ENCODE measurements at places on chromosomes 11 and 22.

- DNase-seq = no peak
Observed at GRCh38 chr22:19405133-19405532, 26.4 kb downstream of the HIRA start.

DNA sequence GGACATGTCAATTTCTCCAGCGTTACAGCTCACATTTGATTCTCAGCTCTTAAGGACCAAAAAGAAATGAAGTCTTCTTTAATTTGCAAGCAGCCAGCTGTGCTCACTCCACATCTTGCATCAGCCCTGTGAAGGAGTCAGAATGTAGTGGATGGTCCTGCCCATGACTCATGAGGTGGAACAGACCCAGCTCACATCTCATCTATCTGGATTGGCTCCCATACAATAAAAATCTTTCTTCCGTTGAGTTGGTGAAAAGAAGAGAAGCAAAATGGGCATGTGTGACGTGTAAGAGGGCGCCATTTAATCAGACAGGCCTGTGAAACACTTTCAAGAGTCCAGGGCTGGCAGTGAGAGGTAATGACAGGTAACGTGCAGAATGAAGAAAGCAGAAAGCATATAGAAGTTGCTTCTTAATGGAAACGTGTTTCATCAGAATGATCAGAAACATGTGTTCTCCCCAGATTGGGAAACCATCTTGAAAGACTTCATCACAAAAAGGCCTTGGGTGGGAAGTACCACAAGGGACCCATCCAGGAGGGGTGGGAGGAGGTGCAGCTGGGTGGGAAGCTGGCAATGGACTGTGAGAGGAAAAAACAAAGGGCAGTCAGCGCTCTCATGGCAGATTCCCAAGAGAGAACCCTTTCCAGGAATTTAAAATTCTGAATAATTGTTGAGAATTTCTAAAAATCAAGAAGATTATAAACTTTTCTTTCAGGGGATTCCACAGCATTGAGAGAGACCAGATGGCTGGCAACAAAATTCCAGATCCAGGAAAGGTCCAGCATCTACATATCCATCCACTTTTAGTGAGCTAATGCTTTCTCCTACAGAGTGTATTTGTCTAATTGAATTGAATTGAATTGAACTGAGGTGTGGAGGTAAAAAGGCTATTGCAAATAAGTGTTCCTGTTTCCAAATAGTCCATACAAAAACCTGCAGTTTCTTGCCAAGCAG is 57.0 kb downstream of the ETS1 start:
- peak; percentile 95 for DNase-seq

DNA sequence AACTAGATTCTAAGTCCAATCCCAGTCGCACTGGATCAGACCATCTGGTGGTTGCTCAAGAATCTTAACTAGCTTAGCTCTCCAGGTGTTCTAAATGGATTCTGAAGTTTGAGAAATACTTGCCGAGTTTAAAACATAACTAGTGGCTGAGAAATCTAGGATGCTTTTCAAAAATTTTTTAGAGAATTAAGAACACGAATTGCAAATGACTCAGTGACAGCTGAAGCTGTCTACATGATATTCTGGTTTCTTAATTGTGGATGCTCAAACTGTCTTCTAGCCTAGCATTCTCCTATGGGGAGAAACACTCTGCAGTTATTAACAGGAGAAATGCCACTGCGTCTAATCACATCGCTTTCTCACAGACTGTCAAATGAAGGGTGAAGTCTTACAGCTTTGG is 20.2 kb upstream of the TP53AIP1 start:
- DNase-seq = no peak

GRCh38 chr11:18065572-18065971 is 19.5 kb upstream of the TPH1 start:
- DNase-seq = no peak

GRCh38 chr11:65187971-65188461 is 6.3 kb downstream of the CAPN1 start:
- DNase-seq = no peak

DNA sequence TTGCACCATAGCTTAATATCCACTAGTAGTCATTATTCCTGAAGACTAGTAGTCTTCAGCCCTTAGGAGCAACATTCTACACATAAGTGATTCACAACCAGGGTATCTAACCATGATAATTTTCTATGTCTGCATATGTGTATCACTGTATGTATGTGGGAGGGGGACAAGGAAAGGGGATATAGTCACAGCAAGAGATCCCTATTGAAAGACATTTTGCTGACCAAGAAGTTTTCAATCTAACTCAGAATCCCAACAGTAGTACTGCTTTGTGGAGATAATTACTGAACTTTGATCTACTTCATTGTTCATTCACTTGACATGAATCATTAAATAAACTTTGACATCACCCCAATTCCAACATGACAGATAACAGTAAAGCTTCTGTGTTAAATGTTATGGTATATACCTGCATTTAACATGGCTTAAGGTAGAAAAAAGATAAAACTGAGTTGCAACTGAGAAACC is 10.3 kb downstream of the PIK3C2A start:
- DNase-seq = no peak

GRCh38 chr22:32509045-32509444 is 34.4 kb downstream of the FBXO7 start:
- DNase-seq = no peak

DNA sequence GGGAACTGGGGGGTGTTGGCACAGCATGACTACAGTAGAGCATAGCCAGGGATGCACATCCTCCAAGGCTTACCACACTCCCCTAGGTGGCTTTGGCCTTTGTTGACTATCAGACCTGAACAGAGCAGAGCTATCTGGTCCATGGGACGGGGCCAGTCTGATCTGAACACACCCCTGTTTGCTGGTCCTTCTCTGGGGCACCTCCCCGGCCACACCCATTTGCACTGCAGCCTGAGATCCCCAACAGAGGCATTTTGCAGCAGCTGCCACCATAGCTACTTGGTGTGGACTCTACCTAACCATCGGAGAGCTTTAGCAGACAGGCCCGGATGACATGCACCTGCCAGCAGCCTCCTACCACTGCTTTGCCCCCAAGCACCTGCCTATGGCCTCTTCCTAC is 75.8 kb upstream of the NOX4 start:
- no peak for DNase-seq

DNA sequence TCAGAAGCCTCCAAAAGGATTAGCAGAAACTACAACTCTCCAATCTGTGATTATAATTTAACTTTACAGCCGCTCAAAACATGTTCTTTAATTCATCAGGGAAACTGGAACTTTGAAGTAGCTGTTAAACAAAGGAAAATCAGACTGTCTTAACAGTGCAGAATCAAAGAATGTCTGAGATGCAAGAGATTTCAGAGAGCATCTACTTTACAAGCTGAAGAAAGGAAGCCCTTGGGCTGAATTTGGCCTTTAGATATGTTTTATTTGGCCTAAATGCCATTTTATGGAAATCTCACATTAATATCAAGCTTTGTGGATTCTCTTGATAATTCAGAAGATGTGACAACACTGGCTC is 281.5 kb upstream of the CTSC start:
- no peak for DNase-seq

DNA sequence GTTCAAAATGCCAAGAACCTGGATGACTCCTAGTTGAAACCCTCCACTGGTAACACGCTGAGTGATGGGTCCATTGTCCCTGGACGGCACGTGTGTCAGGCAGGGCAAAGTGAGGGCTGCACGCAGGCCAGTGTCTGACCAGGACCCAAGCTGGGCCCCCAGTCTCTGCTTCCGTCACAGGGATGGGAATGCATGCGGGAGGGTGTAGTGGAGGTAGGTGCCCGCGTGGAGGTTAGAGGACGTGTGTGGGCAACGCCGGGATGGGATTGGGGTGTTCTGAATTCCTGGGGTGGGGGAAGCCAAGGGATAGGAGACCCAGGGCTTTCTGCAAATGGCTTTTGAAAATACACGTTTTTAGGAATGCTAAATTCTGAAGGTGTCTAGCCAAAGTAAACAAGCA is 943.3 kb downstream of the BRD1 start:
- no peak for DNase-seq

GRCh38 chr11:127451861-127452260 is 451.3 kb upstream of the KIRREL3 start:
- DNase-seq = no peak

GRCh38 chr11:76839311-76839710 is 21.4 kb upstream of the ACER3 start:
- DNase-seq = no peak

- peak; percentile 61 for DNase-seq
Observed at GRCh38 chr11:47314992-47315391, 37.5 kb downstream of the MYBPC3 start.

DNA sequence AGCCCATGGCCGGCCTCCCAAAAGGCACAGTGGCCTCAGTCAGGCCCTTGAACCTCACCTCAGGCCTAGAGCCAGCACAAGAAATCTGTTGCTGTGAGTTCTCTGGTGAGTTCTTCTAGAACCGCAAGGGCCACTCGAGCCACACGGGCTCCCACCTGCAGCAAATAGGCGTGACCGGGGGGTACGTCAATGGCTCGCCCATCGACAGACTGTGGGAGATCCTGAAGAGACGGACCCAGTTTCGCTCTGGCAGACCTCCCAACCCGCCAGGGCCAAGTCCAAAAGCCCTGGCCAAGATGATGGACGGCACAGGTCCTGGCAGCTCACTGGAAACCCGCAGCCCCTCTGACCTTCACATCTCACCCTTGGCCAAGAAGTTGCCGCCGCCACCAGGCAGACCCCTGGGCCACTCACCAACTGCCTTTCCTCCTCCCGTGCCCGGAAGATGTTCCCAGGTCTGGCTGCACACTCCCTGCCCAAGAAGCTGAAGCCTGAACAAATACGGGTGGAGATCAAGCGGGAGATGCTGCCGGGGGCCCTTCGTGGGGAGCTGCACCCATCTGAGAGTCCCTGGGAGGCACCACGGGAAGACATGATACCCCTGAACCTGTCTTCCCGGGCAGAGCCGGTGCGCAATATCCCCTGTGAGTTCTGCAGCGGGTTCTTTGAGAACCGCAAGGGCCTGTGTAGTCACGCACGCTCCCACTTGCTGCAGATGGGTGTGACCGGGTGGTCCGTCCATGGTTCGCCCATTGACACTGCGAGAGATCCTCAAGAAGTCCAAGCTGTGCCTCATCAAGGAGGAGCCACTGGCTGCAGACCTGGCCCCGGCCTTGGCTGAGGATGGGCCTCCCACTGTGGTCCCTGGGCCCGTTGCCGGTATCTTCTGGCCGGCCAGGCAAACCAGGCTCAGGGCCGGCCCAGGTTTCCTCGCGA is 544.2 kb upstream of the CCDC179 start:
- DNase-seq = no peak

GRCh38 chr11:94954753-94955152 is 18.6 kb downstream of the CWC15 start:
- DNase-seq = no peak

GRCh38 chr22:35381424-35382009 is 621 bp downstream of the HMOX1 start:
- DNase-seq = no peak

- DNase-seq = no peak
Observed at GRCh38 chr11:116649268-116649667, 123.5 kb downstream of the BUD13 start.

DNA sequence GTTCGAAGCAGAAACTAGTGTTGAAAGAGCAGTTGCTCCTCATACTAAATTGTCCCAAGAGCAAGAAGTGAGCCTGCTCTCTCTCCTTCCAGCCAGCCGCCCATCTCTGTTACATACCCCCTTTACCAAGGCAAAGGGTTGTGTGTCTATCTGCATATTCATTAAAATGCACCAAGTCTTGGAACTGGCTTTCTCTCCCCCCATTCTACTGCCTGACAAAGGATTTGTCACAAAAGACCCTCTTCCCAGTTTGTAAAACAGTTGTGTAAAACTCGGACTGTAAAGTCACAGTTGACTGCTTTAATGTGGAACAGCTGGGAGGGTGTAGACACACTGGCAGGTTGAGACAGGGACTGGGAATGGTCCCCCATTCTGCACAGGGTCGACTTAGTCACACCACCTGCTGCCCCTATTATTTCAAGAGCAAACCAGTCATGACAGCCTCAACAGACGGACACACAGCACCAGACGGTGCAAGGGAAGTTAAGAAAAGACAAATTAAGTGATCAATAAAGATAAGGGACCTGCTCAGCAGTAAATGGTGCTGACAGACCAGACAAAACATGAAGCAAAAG is 60.0 kb upstream of the HTATIP2 start:
- DNase-seq = no peak

- DNase-seq = peak; percentile 16
Observed at GRCh38 chr11:113778111-113778910, 1.3 kb upstream of the CLDN25 start.

DNA sequence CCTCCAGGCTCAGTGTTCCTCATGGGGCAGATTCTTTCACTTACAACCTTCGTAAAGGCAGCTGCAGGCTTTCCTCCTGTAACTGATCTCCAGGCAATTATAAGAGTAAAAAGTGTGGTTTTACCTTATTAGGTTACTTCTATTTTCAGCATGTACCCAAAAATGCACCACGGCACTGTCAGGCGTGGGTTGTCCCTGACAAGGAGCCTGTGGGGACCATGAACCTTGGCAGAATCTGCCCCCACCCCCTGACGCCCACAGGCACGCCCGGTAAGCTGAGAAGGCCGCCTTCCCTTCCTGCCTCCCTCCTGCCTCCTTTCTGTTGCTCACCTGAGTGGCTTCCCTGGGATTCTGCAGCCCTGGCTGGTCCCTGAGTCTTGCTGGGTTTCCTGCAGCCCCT is 1383.3 kb downstream of the TBC1D22A start:
- DNase-seq = no peak

DNA sequence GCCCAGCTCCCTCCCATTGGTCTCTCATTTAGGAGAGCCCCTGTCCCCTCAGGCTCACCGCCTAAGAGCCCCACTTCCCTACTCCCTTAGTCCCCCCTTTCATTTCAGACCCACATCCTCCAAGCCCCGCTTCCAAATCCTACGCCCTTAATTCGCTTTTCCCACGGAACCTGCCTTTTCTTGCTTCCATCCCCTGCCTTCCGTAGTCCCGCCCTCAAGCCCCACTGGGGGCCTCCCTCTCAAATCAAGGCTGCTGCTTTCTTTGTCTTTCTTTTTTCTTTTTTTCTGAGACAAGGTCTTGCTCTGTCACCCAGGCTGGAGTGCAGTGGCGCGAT is 396 bp downstream of the CCDC157 start:
- no peak for DNase-seq

DNA sequence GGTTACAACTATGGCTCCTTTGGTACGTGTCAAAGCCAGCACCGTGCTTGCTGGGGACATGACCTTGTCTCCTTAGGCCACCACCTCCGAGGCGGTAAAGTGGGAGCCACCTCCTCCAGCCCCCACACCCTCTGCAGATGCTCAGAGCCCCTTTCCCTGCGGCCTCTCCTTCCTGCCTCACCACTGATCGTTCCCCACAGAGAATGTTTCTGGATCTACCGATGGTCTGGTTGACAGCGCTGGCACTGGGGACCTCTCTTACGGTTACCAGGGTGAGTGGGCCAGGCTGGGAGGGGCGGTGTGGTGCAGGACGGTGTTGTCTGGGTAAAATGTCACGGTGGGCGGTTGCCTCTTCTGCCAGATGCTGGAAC is 8.9 kb downstream of the SIDT2 start:
- DNase-seq = no peak
